ENCODE measurements at places on chromosomes 4 and X.

DNA sequence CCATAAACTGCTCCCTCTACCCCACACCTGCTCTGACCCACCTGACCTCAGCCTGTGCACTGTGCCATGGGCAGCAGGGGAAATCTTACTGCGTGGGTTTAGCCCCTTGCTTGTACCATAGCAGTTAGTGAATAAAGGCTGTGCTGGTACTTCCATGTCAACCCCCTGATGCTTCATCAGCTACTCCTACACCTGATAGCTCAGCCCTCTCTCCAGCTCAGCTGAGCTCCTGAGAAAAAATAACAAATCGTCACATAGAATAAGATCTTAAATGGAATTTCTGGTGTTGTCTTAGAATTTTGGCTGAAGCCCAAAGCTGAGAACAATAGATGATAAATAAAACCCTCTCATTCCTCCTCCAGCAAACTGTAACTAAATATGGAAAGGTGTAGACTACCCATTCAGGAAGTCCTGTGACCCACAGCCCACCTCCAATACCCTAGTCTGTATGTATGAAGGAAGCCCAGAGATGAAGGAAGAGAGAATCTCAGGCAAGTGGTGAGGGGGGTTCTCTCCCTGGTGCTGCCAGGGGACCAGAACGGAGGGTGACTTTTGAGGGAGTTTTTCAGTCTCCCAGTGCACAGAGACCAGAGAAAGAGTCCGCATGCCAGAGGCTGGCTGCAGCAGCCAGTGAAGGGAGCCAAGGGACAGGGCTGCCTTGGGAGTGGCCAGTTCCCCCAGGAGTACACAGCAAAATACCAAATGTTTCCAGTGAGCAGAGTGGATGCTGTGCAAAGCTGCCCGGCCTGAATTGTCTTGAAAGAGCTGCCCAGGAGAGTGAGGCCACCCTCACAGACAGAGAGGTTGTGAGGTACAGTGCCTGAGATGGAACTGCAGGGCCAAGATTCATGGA, 227.3 kb downstream of the QDPR start:
- no peak for DNase-seq

DNA sequence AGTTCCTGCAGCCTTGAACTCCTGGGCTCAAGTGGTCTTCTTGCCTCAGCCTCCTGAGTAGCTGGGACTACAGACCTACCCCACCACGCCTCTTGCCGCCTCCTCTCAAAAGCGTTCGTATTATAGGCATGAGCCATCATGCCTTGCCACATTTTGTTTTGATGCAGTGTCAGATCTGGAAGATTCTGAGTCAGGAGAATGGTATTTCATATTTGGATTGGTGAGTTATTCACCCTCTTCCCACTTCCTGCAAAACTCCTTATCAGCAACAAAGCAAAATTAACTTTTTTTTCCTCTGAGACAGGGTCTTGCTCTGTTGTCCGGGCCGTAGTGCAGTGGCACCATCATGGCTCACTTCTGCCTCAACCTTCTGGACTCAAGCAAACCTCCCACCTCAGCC, 29.6 kb downstream of the REST start:
- no peak for DNase-seq

DNA sequence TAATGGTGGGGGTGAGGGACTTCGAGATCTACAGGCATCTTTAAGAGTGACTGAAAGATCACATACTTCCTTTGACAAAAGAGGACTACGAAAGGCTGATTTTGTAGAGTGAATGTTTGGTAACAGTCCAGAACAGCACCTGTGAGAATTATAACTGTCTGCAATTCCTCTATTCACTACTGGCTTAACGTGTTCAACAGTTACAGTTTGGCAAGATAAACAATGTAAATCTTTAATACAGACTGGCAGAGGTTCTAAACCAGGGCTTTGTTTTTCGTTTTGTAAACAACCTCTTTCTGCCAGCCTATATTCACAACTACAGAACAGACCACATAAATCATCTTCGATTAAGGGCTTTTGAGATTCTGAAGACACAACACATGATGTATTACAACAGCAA, 66.9 kb downstream of the NCAPG start:
- DNase-seq, result no peak

- no peak for DNase-seq
These were observed 427 bp downstream of the ZNF182 start for GRCh38 chrX:48003367-48003757.
